ENCODE measurements at places on chromosomes 7 and 10. TPM values are rescaled to one million over a fixed set of nuclear protein-coding genes. Genes with fewer than 3 reads are reported as not detected.
A peak's percentile ranks its signal among the peaks of the same experiment; 100 is the strongest.

DNA sequence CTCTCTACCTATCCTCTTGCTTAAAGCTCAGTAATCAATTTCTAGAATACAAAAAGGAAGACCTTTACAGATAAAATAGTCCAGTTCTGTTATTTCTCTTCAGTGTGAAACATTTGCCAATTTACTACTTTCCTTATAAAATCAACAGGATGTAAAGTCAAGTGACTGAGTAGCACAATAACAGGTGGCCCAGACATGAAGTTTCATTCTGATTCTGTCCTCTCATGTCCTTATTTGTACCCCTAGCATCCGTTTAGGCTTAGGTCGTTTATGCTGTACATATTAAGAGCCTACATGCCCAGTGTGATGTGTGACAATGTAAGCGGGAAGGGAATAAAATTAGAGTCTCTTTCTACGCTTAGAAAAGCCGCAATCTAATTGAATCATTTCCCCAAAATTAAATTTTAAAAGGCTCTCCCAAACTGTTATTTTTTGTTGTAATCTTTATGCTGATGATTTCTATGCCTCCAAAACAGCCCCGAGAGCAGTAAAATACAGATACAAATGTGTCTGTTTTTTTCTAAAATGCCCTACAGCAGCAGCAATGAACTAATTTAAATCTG is 29.1 kb downstream of the EPC1 start:
- no peaks in the 10 kb centered on the region for H3K27me3 ChIP-seq
- peaks cover 89% of the 10 kb centered on the region for H3K4me1 ChIP-seq
- H3K4me3 ChIP-seq, result no peak overlapping the region
- no peak for DNase-seq
- peaks cover 6% of the 10 kb centered on the region for H3K36me3 ChIP-seq

- DNase-seq, result no peak
- H3K27ac ChIP-seq, result peak overlapping the region; percentile 99
- H3K27me3 ChIP-seq, result no peaks in the 10 kb centered on the region
- no peaks in the 10 kb centered on the region for H3K36me3 ChIP-seq
These were observed 694 bp upstream of the WASL start for GRCh38 chr7:123749537-123749857.

DNA sequence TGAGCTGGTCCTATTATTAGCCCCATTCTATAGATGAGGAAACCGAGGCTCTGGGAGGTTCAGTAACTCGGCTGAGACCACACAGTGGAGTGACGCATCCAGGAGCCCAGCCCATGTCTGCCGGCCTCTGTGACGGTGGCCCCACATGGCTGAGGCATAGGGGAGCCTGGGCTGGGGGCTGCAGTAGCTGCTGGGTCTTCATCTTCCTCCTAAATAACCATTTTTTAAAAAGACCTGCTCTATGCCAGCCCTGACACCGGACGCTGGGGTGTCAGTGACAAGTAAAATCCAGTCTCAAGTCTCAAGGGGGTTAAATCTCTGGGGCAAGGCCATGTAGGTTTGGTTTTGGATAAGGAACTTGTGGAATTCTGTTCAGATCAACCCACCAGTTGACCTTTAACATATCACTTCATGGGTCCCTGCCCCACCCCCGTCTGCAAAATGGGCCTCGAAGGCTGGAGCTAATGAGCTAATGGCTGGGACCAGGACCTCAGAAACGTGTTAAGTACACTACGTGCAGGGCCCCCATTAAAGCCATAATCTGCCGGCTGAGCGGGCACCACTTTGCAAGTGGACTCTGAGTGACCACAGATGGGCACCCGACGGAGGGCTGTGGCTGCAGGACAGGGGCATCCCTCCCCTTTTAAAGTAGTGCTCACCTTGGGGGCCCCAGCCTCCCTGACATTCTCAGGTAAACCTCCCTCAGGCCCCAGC is 136.5 kb upstream of the UNC5B start:
- peaks cover 44% of the 10 kb centered on the region for H3K4me1 ChIP-seq
- peak overlapping the region; percentile 69 for H3K27ac ChIP-seq
- no peak for DNase-seq
- H3K4me3 ChIP-seq, result no peak overlapping the region
- no peaks in the 10 kb centered on the region for H3K27me3 ChIP-seq

DNA sequence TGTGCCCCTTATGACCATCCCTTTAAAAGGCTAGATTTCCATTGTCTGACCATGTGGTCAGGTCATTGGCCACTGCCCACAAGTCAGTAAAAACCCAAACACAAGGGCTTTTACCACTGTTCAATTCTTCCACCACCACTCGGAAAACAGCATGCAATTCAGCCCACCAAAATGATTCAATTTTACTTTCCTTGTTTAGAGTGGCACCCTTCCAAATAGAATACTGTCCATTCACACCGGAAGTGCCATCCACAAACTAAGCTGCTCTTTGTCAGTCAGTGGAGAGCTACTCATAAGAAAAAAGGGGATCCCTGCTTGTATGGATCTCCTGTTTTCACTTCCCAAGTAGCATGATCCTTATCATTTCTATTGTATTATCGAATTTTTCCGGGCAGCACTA is 350.7 kb upstream of the MBL2 start:
- H3K27me3 ChIP-seq, result no peaks in the 10 kb centered on the region
- no peaks in the 10 kb centered on the region for H3K36me3 ChIP-seq
- DNase-seq, result no peak
- no peaks in the 10 kb centered on the region for H3K4me1 ChIP-seq
- H3K27ac ChIP-seq, result no peak overlapping the region
- no peak overlapping the region for H3K4me3 ChIP-seq

DNA sequence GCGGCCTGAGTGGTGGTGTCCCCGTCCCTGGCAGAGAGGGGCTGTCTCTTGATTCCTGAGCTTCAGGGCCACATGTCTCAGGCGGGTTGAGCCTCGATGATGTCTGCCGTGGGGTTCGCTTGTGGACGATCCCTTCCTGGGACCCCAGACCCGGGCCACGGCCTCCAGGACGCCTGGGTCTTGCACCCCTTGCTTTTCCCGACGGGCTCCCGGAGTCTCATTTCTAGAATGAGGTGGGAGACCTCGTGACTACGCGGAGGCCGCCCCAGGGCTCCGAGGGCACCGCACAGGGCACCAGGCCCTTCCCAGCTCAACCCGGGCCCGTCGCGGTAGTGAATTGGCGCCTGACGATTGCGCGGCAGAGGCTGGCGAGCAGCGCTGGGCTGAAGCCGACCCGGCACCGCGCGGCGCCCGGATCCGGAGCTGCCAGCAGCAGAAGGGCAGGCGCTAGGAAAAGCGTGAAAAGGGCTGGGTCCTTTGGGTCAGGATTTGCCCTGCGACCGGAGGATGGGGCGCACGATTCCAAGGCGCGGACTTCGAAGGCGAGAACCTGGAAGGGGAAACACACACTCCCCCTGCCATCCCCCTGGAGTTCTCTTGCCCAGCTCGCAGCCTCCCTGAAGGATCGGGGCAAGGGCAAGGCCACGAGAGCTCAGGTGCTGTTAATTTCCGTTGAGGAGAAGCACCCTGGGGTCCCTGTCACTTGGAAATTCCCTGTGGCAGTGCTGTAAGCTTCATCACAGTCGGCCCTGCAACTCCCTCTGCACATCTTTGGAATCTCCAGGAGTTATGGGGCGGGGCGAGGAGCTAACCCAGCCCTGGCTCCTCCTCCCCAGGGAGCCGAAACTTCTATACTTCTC is 15.5 kb downstream of the TLX1 start:
- no peaks in the 10 kb centered on the region for H3K4me1 ChIP-seq
- no peak overlapping the region for H3K4me3 ChIP-seq

- no peaks in the 10 kb centered on the region for H3K27me3 ChIP-seq
- peak overlapping the region; percentile 89 for H3K27ac ChIP-seq
- peaks cover 19% of the 10 kb centered on the region for H3K4me1 ChIP-seq
- H3K36me3 ChIP-seq, result no peaks in the 10 kb centered on the region
These were observed 62.2 kb downstream of the DIP2C start for GRCh38 chr10:627032-627992.

DNA sequence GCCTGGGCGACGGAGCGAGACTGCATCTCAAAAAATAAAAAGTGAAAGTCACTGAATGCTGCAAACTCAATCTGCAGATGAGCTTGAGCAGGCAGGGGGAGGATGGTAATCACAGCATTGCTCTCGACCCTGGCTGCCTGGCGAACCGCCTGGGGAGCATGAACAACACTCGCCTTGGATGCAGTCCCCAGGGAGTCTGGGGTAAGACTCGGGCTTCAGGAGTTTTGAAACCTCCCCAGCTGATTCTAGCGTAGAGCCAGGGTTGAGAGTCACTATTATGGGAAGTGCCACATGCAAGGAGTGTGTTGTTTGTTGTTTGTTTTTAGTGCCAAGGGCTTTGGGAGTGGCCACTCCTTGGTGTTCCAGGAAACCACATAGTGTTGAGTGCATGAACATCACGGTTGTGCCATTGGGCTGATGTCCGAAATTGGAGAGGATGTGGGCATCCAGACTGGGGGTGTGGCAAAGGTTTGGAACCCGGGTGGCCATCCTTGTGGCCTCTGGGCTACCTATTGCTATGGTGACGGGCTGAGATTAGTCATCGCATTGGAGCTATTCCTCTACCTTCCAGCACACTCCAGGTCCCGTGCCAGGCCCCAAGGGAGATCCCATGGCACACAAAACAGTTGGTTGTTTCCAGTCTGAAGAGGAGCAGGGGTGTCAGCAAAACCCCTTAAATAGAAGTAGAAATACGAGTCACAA is 92.6 kb downstream of the RGS10 start:
- peaks cover 3% of the 10 kb centered on the region for H3K4me1 ChIP-seq
- no peak for DNase-seq
- H3K27me3 ChIP-seq, result no peaks in the 10 kb centered on the region
- H3K4me3 ChIP-seq, result no peak overlapping the region
- no peaks in the 10 kb centered on the region for H3K36me3 ChIP-seq

- no peaks in the 10 kb centered on the region for H3K4me1 ChIP-seq
- no peak overlapping the region for H3K4me3 ChIP-seq
- DNase-seq, result no peak
- H3K27me3 ChIP-seq, result no peaks in the 10 kb centered on the region
- H3K36me3 ChIP-seq, result no peaks in the 10 kb centered on the region
- peak overlapping the region; percentile 52 for H3K27ac ChIP-seq
These were observed 481.0 kb downstream of the GALNT17 start for GRCh38 chr7:71612911-71613310.

Gene CUBN
- 0.76 TPM for total RNA-seq

Gene ELN
- 182 TPM for total RNA-seq
